Endothelial cell of umbilical vein (primary cell): ENCODE measurements at places on chromosomes 6 and 20. TPM values are rescaled to one million over a fixed set of nuclear protein-coding genes. Genes with fewer than 3 reads are reported as not detected.

The EDN1 gene
- 493 and 514 TPM in 2 replicates for total RNA-seq

The DEFB123 gene
- not detected in 2 replicates for total RNA-seq

The PGBD1 gene
- 9.6 and 10.1 TPM in 2 replicates for total RNA-seq

DNA sequence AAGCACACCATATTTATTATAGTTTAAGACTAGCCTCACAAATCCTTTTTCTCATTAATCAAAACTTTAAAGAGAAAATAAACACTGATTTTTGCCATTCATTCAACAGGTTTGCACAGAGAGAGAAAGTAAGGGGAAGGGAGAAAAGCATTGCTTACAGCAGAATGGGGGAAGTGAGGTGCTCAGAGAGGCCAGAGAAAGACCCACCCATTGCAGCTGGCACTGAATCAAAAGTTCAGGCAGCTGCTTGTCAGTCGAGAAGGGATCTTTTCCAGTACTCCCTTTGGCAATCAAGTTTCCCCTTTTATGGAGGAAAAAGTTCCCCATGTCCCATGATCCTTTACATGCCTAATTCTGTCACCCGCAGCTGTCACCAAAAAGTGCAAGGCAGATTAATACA, 8.0 kb upstream of the CRISP2 start:
- DNase-seq = no peak

GRCh38 chr20:23772074-23772473, 21.3 kb upstream of the CST1 start:
- no peak for DNase-seq

DNA sequence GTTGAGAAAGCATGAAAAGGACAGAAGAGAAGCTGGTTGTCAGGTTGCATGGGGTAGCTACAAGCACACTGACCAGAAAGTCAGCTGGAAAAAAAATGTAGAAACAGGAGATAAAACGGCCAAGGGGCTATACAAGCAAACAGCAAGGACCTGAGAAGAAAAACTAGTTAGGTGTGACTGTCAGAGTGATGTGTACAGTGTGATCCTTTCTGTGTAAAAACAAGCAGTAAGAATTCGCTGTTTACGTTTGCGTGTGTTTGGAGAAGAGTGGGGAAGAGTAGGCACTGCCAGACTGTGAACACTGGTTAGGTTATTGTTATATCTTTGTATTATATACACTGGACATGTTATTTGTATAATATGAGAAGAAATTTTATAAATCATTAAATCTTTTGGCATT, 28.1 kb downstream of the PTPN1 start:
- DNase-seq = peak; percentile 31

DNA sequence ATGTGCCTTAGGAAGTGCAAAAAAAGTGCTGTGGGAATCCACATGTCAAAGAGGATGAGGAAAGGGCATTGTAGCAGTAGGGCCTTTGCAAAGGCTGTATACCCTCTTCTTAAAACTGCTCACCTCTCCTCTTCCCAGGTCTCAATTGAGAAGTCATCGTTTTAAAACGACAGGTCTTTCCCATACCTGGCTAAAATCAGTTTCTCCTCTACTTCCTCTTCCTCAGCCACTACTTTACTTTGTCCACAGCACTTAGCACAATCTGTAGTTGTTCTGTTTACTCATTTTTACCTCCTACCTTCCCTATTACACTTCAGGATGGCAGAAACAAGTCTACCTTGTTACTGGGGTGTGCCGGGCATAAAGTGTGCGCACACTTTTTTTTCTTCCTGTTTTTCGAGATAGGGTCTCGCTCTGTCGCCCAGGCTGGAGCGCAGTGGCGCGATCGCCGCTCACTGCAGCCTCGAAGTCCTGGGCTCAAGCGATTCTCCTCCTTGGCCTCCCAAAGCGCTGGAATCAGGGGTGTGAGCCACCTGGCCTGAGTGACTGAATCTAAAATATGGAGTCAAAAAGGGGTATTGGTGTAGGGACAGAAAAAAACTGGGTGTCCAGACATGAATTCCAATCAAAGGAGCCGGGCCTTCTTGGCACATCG, 9.8 kb upstream of the ELOVL5 start:
- no peak for DNase-seq

- DNase-seq = no peak
These were observed 490.2 kb downstream of the EPM2A start for GRCh38 chr6:145245119-145245518.
